Effector memory CD8-positive, alpha-beta T cell (primary cell): ENCODE measurements at places on chromosomes 12 and 14.

- no peak for DNase-seq
These were observed 422.7 kb upstream of the SYT1 start for GRCh38 chr12:78441737-78442453.

GRCh38 chr12:105224399-105224798, 11.6 kb downstream of the APPL2 start:
- DNase-seq: no peak

GRCh38 chr14:72608391-72609204, 285.3 kb downstream of the DPF3 start:
- DNase-seq: no peak

GRCh38 chr12:109540526-109541412, 32.5 kb downstream of the MMAB start:
- no peak for DNase-seq

GRCh38 chr14:67859169-67859749, 39.7 kb downstream of the RAD51B start:
- DNase-seq: no peak

DNA sequence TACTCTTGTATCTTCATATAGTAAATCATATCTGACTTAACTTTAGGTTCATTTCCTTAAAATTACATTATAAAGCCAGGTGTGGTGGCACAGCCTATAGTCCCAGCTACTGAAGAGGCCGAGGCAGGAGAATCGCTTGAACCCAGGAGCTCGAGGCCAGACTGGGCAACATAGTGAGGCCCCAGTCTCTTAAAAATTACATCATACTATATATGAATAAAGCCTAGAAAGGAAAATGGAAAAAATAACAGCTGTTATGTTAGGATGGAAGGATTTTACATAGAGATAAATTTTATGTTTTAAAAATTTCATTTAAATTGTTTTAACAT, 4.2 kb downstream of the HECTD1 start:
- DNase-seq: no peak

- no peak for DNase-seq
These were observed 51.2 kb downstream of the PPFIBP1 start for GRCh38 chr12:27575090-27575761.

- no peak for DNase-seq
These were observed 53.6 kb downstream of the BRMS1L start for GRCh38 chr14:35879654-35880249.

DNA sequence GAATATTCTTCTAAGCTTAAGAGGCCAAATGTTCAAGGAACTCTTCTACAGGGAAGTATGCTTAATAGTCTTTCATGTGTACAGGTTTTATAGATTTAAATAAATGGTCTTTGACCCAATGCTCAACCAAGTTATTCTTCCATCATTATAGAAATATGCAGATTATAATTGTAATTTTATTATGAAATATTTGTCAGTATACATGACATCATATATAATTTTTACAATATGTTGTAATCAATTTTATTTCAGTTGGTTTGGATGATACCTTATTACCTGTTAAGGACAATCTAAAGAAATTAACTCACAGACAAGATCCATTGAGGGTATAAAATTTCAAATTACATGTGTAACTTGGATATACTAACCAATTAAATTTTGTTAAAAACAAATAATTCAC, 1278.3 kb downstream of the SLC16A7 start:
- no peak for DNase-seq

GRCh38 chr12:6559500-6559899, 3.7 kb upstream of the IFFO1 start:
- DNase-seq: no peak

- no peak for DNase-seq
These were observed 1.2 kb downstream of the PAWR start for GRCh38 chr12:79689477-79690141.

GRCh38 chr14:35285168-35286002, 6.8 kb upstream of the PSMA6 start:
- no peak for DNase-seq

- peak; percentile 5 for DNase-seq
These were observed 36.3 kb upstream of the NPFF start for GRCh38 chr12:53543539-53543938.

DNA sequence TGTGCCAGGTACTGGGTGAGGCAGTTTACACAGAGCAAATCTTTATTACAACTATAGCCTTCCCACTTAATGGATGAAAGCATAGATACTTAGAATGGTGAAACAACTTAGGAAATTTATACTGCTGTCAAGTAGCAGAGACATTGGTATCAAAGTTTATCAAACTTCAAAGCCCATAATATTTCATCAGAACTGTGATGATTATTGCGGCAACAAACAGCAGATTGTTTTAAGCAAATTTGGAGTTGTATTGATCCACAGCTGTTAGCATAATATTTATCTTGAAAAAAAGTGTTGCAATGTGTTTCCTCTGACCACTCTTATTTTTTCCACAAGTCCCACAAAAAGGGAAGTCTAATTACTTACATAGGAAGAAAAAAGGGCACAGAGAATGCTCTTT, 2.0 kb upstream of the SLCO1B3 start:
- no peak for DNase-seq

- no peak for DNase-seq
These were observed 212.0 kb downstream of the PTPRO start for GRCh38 chr12:15534322-15534721.

DNA sequence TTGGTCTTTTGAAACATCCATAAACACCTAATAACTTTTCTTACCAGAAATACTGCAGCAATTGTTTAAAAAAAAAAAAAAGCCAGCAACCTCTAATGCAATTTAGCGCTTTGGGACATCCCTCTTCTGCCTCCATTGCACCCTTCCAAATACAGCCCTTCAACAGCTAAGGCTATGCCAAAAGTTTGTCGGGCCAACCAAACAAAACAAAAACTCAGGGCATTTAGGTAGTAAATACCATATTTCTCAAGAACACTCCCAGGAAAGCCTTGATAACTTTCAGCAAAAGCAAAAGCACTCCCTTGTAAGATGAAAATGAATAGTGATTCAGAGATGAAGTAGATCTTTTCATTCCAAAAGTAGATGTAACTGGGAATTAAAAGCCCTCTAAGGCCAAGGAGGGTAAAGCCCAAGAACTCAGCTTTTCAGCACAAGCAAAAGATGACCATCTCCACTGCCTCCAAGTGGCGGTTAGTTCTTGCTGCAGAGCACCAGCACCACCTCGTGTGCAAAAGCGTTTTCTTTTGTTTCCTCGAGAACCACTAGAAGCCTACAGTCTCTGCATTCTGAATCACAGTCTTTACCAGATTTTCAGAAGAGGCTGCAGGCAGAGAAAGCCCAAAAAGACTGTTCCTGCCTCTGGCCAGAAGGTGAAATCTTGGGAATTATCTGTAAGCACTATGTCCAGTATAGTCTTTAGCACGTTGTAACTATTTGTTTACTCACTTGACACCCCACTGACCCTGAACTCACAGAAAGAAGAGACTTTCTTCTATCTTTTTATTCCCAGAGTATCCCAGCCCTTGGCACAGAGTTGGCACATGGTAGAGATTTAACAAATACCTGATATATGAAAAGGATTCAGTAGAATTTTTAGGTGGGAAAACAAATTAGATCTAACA, 53.1 kb downstream of the SIX6 start:
- DNase-seq: no peak
